ENCODE measurements at places on chromosomes 12 and 14.

GRCh38 chr12:55671746-55672145 is 35.1 kb downstream of the OR10P1 start:
- no peak for DNase-seq

DNA sequence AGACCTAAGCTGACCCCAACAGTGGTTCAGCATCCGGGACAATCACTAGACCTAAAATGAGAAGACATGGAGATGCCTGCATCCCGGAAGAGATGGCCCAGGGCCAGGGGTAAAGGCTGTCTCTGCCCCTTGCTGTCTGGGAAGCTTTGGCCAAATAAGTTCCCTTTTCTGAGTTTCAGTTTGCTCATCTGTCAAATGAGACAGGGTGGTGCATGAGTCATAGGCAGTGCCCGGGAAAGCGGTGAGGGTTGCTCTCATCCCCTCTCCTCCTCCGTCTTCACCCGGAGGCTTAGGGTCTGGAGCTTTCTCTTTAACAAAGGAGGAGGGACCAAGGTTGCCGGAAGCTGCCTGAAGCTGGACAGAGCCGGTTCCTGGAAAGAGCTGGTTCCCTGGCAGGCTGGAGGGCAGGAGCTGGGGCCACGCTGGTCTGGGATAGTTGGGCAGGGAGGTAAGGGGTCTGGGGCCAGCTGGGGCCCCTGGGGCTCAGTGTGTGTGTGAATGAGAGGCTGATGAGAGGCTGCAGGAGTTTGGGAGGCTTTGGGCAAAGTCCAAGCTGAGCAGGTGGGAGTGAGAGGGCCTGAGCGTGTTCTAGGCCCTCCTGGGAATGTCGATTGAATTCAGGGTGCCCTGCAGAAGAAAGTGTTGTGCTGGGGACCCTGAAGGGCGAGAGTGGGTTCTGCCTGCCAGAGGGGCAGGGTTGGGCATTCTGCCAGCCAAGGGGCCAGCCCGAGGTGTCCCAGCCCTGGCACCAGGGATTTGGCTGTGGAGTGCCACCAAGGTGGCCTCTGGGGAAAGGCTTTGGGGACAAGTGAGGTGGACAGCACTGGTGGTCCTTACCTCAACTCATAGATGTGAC is at the start of gene SDSL:
Gene SDSL, plus strand, starts transcription at position 351 of the 856 bp plus-strand sequence. CDS start 5,603 bp downstream, outside the sequence.
- no peak for DNase-seq

GRCh38 chr12:118044075-118044474 is 16.9 kb downstream of the WSB2 start:
- DNase-seq = no peak

DNA sequence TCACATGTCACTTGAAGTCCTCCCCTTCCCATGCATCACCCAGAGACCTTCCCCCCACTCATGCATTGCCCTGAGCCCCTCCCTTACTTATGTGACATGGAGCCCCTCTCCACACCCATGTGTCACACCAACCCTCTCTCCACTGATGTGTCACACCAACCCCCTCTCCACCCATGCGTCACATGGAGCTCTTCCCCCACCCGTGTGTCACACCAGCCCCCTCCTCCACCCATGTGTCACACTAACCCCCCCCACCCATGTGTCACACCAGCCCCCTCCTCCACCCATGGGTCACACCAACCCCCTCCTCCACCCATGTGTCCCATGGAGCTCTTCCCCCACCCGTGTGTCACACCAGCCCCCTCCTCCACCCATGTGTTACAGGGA is 30.4 kb downstream of the RTL1 start:
- DNase-seq = no peak

- no peak for DNase-seq
Observed at GRCh38 chr12:96224219-96224615, 30.0 kb downstream of the ELK3 start.

- DNase-seq = peak; percentile 89
Observed at GRCh38 chr14:20681348-20682126, 2.8 kb upstream of the RNASE4 start.

GRCh38 chr14:99348816-99349614 is 77.0 kb upstream of the BCL11B start:
- DNase-seq = no peak

GRCh38 chr12:31687101-31687527 is 27.6 kb downstream of the ETFBKMT start:
- no peak for DNase-seq

GRCh38 chr14:67411820-67412421 is at the start of gene PLEK2:
Gene PLEK2, minus strand, starts transcription at chr14:67412165. Its CDS starts 106 bp downstream, at chr14:67412059.
- peak; percentile 44 for DNase-seq

DNA sequence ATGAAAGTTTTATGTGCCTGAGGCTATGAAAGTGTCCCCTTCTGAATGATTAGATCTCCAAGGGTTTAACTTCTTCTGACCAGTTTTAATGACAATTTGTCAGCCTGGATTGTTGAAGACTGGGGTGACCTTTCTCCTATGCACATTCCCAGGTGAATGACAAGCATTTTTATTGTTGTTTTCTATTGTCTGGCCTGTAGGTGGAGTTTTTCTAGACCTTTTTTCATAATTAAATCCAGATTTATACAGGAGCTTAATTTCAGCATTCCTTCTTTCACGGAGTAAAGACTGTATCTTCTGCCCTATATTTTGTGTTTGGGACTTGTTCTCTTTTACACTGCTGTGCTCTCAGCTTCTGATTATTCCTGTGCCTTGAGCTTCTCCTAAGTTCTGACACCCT is 125.0 kb upstream of the FAR2 start:
- no peak for DNase-seq

DNA sequence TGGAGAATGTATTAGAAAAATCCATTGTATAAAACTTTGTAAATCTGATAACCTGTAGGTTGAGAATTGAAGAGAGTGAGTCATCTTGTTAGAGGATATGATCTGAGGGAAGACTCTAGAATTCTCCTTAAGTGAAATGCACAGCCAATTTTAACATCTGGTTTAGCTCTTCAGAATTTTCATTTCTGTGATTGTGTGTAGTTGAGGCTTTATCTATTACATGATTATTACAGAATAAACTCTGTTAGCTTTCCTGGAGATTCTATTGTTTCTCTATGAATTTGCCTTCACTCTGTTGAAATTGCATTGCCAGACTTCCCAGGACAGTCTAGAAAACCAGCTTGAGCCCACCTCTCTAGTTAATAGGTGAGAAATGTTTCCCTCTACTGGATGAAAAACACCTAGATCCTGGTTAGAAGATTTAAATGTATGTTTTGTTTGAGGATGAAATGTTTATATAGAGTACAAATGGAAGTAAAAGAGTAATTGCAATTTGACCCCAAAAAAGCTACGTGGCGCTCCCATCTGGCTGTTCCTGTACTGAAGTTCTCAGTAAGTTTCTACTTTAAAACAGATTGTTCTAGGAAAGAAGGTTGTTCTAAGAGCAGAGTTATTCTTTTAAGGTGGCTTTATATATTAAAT is 2.9 kb downstream of the NUDT4 start:
- no peak for DNase-seq

- no peak for DNase-seq
Observed at GRCh38 chr14:58793131-58793740, 155.5 kb downstream of the DACT1 start.

- no peak for DNase-seq
Observed at GRCh38 chr12:25771041-25771440, 187.4 kb upstream of the RASSF8 start.

DNA sequence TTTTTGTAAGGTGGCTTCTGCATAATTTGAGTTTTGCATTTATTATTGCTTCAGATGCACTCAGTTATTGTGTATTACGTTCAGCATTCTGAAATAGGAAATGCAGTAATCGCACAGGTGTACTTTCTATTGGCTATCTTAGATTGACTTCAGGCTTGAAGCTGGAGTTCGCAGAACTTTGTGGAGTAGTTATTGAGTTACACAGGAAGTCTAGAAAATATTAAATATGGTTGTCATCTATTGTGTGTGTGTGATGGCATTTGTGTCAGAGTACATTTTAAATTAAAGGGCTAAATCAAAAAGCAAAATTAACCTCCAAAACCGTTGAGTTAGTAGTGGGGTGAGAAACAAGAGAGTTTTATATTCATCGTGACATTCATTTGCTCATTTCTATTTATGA is 2.7 kb downstream of the ARID2 start:
- no peak for DNase-seq

- no peak for DNase-seq
Observed at GRCh38 chr14:37413050-37413449, 182.0 kb downstream of the FOXA1 start.

DNA sequence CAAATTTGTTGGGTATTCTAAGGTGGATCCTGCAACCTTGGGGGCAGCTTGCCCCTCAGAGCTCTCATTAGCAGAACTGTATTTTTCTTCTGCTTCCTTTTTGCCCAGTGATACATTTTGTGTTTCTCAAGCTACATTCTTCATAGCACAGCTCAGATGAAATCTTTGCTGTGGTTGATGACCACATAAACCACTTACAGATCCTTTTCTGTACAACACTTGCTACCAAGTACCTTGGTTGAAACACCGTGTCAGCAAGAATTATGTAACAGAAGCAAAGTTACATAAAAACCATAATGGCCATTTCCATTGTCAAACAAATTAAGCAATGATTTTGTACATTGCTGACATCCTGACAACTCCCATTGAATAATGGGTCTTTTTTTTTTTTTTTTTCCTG is 9.7 kb upstream of the PLBD1 start:
- DNase-seq = no peak

GRCh38 chr12:15244341-15244740 is 23.1 kb upstream of the RERG start:
- no peak for DNase-seq

DNA sequence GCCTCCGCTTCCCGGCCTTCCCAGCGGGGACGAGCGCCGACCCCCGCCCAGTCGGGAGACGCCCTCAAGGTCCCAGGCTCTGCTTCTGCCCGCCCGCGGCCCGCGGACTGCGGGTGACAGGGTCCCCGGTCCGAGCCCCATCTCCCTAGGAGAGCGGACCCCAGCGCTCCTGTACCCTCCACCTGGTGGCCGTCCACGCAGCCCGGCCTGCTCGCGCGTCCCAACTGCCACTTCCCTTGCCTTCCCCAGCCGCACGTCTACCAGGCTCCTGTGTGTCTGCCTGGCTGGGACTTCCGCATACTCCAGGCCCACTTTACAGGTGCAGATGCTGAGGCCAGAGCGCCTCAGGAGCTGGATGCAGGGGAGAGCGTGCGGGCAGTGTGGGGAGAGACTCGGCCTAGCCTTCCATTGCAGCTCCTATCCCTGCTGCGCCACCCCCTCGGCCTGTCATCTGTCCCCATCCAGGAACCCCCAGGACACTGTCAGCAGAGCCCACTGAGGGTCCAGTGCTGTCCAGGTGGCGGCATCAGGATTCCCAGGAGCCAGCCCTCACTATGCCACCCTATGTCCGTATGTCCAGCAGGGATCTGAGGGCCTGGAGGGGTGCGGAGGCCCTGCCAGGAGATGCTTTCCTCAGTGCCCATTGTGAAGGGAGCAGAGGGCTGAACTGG is 8.0 kb upstream of the ANKRD9 start:
- DNase-seq = no peak

- DNase-seq = no peak
Observed at GRCh38 chr12:6533653-6533922, 729 bp upstream of the GAPDH start.

- no peak for DNase-seq
Observed at GRCh38 chr12:64042911-64043310, 179.2 kb downstream of the KICS2 start.

- DNase-seq = no peak
Observed at GRCh38 chr12:116880213-116880816, 926 bp downstream of the HRK start.

GRCh38 chr14:69088586-69088985 is 64.3 kb downstream of the DCAF5 start:
- DNase-seq = no peak

- DNase-seq = no peak
Observed at GRCh38 chr14:60773558-60773957, 39.0 kb downstream of the MNAT1 start.

DNA sequence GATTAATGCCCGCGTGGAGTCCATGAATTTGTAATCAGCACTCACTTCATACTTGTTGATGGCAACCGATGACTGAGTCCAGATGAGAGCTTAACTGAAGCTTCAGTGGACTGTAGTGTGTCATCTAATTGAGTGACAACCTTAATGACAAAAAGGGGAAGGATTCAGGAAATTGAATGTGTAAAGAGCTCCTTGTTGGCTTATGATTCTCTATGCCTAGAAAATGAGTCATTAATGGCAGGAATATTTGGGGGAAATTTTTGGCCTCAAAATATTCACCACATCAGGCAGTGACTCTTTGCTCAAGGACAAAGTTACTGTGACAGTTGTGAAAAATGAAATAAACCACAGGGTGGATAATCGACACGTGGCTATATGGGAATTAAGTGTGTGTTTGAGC is 55.3 kb upstream of the STON2 start:
- no peak for DNase-seq

DNA sequence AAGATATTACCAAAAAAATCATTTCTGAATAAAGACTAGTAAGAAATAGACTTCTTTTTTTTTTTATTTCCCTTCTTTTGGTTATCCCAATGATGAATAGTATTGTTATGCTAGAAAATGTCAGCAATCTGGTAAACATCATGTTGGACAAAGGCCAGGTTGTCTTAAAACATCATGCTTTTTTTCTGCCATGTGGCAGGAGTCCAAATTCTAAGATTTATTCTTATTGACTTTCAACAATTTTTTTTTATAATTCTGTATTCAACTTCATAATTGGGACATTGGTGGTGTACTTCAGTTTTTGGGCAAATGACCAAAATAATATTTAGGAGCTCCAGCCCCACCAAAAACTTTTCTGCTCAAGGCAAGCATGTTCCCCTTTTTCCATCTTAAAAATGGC is 10.5 kb downstream of the DCN start:
- DNase-seq = no peak

DNA sequence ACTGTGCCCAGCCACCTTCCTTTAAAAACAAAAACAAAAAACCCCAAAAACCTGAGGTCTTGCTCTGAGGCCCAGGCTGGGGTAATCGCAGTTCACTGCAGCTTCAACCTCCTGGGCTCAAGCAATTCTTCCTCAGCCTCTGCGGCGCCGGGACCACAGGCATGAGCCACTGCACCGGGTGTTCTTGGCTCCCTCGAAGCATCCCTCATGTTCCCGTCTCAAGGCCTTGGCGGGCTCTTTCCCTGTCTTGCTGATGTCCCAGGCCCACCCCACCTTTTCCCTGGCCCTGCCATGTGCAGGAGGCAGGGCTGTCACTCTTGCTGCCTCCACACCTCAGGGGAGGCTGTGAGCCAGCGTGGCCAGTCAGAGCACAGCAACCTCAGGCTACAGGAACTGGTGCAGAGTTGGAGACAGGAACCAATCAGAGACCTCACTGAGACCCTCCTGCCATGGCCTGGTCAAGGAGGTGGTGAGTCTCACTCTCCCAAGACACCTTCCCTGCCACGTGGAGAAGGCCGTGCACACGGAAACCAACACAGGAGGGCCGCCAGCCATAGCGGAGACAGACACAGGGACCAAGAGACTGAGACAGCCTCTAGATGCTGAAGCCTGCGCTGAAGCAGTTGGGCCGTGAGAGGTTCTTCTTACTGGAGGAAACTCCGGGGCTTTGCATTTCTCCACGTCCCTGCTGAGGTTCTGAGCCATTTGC is 6.0 kb upstream of the AMN start:
- no peak for DNase-seq

- no peak for DNase-seq
Observed at GRCh38 chr14:68365228-68365627, 427.6 kb downstream of the ZFP36L1 start.

- DNase-seq = no peak
Observed at GRCh38 chr14:88599326-88599725, 36.5 kb downstream of the ZC3H14 start.

GRCh38 chr14:81006266-81006665 is 50.8 kb downstream of the TSHR start:
- no peak for DNase-seq
